ENCODE measurements at places on chromosomes 2 and 18.
A peak's percentile ranks its signal among the peaks of the same experiment; 100 is the strongest.

DNA sequence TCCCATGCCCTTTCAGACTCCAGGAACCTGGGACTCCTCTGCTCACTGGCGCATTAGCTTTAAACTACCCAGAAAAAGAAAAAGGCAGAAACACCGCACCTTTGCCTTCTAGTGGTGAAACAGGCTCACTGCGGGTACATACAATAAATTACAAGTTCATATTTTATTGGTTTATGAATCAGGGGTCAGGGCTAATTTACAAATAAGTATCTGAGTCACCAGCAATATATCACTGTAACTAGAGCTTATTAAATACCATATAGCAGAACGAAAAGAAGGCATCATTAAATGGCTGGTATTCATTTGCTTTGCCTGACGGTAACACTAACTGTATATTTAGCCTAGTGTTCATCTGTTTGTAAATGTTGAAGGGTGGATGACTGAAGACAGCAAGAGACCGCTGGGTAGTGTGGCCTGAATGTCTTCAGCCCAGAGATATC, 26.9 kb upstream of the DTNB start:
- DNase-seq, result peak; percentile 2

GRCh38 chr18:76493213-76494161, 1.6 kb downstream of the ZNF516 start:
- no peak for DNase-seq

DNA sequence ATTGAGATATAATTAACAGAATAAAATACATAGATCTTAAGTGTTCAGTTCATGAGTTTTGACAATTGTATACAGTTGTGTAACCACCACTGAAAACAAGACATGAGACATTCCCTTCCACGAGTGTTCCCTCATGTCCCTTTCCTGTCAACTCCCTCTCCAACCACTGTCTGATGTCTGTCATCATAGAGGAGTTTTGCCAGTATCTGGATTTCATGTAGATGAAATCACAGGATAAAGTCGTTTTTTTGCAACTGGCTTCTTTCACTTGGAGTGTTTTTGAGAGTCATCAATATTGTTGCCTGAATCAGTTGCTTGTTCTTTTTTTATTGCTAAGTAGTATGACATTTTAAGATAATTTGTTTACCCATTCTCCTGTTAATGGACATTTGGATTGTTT, 52.7 kb downstream of the RBMS1 start:
- no peak for DNase-seq

- DNase-seq, result no peak
These were observed 32.2 kb downstream of the IKZF2 start for GRCh38 chr2:213119061-213119809.

DNA sequence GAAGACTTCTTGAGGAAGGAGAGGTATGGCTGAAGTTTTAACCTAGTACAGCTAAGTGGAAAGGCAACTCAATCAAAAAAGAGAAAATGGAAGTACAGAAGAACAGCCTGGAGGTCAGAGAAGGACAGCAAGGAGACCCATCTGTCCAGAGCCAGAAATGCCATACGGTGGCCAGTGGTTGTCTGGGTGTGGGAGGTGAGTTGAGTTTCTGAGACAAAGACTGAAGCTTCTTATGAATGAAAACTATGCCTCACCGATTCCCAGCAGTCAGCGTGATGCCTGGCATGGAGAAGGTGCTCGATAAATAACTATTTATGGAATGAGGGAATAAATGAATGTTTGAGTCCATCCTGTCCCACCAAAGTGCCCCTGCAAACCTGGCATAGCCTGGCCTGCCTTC, 98.8 kb downstream of the MRO start:
- DNase-seq, result no peak

DNA sequence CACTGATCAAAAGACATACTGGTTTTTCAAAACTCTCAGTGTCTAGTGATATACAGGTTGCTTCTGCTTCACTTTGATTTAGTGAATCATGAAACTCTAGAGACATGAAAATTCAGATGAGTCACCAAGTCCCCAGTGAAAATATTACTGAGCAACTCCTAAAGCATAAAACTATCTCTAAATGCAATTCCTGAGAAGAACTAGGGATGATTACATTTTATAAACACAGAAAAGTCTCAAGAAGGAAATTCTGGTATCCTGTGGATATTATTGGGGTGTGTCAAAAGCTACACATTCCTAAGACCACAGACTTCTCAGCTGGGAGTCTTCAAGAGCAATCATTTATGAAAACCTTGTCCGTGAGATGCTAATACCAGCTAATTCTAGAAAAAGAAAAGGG, 9.7 kb downstream of the LRRTM4 start:
- DNase-seq, result no peak

- DNase-seq, result no peak
These were observed 495 bp upstream of the IL36RN start for GRCh38 chr2:113058411-113058994.

DNA sequence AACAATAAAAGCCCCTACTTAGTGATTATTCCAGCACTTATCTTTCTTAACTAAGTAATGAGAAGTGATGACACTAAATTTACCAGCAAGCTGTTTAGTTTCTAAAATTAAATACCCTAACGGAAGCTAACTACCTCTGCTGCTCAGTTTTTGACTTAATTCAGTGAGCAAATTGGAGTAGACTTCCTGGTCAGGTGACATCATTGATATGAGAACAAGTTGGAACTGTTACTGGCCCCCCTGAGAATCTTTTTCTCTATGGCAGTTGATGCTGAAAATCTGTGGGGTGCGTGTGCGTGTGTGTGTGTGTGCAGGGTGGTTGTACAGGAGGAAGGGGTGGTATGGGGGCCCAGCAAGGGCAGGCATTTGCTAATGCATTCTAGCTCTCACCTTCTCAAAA, 35.5 kb upstream of the BMP10 start:
- DNase-seq, result no peak

DNA sequence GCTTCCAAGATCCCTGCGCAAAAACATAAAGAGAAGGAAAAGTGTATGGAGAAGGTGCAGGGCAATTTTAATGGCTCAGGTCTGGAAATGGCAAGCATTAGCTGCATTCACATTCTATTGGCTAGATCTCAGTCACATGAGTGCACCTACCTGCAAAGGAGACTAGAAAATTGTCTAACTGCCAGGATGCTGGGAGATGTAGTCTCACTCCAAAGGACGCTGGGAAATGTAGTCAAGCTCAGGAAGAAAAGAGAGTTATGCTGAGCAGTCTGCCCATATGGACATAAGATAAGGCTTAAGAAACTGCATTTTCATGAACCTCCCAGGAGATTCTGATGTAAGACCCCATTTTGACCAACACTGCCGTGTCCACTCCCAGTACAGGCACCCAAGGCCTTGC, 9.5 kb upstream of the KLHL29 start:
- no peak for DNase-seq

- no peak for DNase-seq
These were observed 34.5 kb upstream of the RAB31 start for GRCh38 chr18:9673296-9674251.

DNA sequence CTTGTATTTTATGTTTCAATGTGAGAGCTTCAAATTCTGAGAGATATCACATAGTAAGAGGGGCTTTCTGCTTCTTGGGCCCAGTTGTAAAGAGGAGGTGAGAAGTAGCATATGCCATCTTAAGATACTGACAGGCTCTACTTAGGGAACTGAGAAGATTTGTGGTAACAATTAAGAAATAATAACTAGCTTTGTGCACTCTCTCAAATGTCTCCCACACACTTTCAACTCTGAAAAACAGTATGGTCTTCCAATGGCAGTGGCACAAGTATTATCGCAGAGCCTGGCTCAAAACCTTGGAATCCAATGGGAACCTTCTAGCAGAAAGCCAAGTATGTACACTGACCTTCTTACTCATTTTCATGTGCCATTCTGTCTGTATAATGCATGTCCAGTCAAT, 80.3 kb upstream of the FAM237A start:
- DNase-seq, result no peak

DNA sequence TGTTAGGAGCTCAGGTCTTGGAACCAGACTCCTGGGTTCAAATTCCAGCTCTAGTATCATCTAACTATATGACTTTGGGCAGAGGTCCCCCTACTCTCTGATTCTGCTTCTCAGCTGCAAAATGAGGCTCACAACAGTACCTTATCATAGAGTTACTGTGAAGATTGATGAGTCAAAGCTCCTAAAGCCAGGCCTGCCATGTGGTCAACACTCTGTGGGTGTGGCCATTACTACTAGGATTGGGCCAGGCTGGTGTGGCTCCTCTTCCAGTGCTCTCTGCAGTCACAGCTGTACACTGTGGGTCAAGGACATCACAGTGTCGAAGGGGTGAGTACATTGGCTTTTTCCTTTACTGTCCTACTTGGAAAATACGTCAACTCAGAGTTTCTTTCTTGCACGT, 22.6 kb downstream of the CAPN13 start:
- DNase-seq, result no peak

GRCh38 chr2:234845602-234846590, 105.9 kb upstream of the SH3BP4 start:
- no peak for DNase-seq

- DNase-seq, result no peak
These were observed 155.6 kb downstream of the NDUFA10 start for GRCh38 chr2:239869272-239870155.

DNA sequence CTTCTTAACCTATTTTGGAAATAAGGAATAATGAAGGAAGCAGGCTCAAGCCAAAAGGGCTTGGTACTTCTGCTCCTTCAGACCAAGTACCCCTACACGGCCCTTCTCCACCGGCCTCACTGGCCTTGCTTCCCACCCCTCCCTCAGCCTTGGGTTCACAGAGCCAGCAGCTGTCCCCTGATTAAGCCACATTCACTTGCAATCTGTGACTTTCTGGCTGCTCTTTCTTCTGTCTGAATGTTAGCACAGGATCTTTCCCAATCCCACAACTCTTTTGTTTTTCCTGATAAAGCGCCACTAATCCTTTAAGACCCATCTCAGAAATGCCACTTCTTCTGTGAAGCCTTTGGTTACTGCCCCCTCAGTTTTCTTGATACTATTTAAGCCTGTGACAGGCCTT, 52.4 kb downstream of the REEP1 start:
- no peak for DNase-seq

- no peak for DNase-seq
These were observed 6.7 kb downstream of the SFTPB start for GRCh38 chr2:85661139-85661858.

Data from stimulated activated CD4-positive, alpha-beta T cell treated with anti-CD3 and anti-CD28 coated beads, Interleukin-1b, Interleukin-23, amount 100 ng/mL, for 1 hour (primary cell).